GM23338 (cell line): ENCODE measurements at places on chromosomes 2 and 18.
A peak's percentile ranks its signal among the peaks of the same experiment; 100 is the strongest.

DNA sequence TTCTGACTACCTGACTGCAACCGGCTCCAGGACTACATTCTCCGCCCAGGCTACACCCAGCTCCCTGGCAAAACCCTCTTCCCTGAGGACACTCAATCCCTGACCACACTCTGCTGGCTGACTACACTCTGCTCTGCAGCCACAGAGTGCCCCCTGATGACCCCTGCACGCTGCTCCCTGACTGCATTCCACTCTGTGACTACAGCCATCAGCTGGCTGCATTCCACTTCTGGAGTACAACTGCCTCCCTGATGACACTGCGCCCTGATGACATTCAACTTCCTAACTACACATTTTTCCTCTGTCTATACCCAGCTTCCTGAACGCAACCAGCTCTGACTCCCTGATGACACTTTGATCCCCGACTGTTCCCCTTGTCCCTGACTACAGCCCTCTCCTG lies 71.3 kb upstream of the NRXN1 start:
- H3K27ac ChIP-seq = no peak overlapping the region
- no peaks in the 10 kb centered on the region for H3K36me3 ChIP-seq
- H3K4me3 ChIP-seq = no peak overlapping the region
- peak; percentile 74 for DNase-seq
- H3K4me1 ChIP-seq = peaks cover 6% of the 10 kb centered on the region; the same call in 1 of the 2 replicates
- H3K27me3 ChIP-seq = no peaks in the 10 kb centered on the region

- H3K36me3 ChIP-seq = peaks cover 12% of the 10 kb centered on the region
- no peak for DNase-seq
- H3K27ac ChIP-seq = no peak overlapping the region; the same call in 1 of the 2 replicates
- peaks cover 15% of the 10 kb centered on the region for H3K4me1 ChIP-seq
- H3K27me3 ChIP-seq = no peaks in the 10 kb centered on the region
- H3K4me3 ChIP-seq = no peak overlapping the region
Observed at GRCh38 chr2:216181953-216182461, 72.9 kb downstream of the XRCC5 start.

DNA sequence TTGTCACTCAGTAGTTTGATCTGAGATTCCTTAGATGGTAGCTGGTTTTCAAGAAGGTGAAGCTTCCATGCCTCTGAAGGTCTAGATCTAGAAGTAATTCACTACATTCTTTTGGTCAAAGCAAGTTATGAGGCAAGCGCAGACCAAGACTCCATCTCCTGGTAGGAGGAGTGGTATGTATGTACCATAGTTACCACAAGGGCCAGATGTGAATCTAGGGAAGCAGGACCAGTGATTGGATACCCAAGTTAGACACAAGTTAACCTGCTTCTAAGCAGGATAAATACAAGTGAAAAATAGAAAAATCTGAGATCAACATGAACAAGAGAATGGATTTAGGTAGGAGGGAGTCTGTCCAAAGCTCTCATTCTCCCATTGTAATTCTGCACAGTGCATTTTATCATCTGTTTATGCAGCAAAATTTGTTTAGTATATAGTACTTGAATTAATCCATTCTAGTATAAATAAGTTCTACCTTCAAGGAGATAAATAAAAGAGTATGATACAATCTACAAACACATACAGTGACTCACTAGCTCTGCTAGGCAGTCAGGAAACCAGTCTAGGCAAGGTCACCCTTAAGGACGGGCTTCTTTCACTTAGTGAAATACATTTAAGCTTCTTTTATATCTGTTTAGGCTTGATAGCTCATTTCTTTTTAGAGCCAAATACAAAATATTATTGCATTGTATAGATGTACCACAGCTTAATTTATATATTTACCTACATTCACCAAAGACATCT lies 14.2 kb upstream of the DOCK10 start:
- no peak overlapping the region for H3K4me3 ChIP-seq
- H3K4me1 ChIP-seq = no peaks in the 10 kb centered on the region
- no peak for DNase-seq
- H3K27me3 ChIP-seq = no peaks in the 10 kb centered on the region
- no peaks in the 10 kb centered on the region for H3K36me3 ChIP-seq

DNA sequence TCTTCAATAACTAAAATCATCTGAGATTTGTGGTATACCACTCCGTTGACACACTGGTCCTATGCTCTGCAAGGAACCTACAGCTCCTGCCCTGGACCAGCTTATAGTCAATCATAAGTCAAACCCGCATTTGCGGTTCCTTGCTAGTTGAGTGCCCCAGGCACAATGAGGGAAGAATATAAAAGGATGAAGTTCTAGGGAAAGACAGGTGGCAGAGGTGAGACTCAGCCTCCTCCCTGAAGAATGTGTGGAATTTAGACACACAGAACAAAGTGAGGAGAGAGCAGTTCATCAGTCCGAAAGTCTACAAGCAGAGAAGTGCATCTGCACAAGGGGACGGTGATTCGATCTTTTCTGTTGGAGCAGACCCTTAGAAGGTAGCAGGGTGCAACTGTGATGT lies 615.0 kb upstream of the FANCL start:
- 0 out of 2 replicates have a peak overlapping the region, but pooled peaks have one; percentile 16 for H3K27ac ChIP-seq
- H3K36me3 ChIP-seq = no peaks in the 10 kb centered on the region
- H3K27me3 ChIP-seq = no peaks in the 10 kb centered on the region
- no peak overlapping the region for H3K4me3 ChIP-seq
- peaks cover 13% of the 10 kb centered on the region for H3K4me1 ChIP-seq

DNA sequence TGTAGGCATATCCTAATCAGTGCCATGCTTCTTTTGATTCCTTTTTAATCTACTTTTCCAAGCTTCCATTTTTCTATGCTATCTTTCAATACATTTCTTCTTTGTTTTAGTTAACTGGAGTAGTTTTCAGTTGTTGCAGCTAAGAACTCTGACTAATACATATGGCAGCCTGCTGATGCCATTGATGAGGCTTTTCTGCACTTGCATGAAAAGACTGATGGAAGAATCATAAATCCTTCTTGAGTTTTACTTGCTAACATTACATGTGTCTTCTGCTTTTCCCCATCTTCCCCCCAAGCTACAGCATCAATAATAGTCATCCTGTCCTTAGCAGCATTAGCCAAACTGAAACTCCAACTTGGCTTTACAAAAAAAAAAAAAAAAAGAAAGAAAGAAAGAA lies 203.3 kb downstream of the LRP1B start:
- H3K27me3 ChIP-seq = no peaks in the 10 kb centered on the region
- H3K36me3 ChIP-seq = no peaks in the 10 kb centered on the region
- DNase-seq = no peak
- H3K4me1 ChIP-seq = peaks cover 8% of the 10 kb centered on the region; the same call in 1 of the 2 replicates
- no peak overlapping the region for H3K27ac ChIP-seq

DNA sequence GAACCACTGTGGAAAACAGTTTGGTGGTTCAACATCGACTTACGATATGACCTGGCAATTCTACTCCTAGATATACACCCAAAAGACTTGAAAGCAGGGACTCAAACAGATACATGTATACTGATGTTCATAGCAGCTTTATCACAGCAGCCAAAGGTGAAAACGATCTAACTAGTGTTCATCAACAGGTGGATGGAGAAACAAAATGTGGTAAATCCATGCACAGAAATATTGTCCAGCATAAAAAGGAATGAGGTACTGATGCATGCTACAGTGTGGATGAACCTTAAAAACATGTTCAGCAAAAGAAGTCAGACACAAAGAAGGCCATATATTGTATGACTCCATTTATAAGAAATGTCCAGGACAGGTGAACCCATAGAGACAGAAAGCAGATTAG lies 36.3 kb downstream of the MRO start:
- no peaks in the 10 kb centered on the region for H3K27me3 ChIP-seq
- no peaks in the 10 kb centered on the region for H3K36me3 ChIP-seq
- no peak overlapping the region for H3K4me3 ChIP-seq
- no peak for DNase-seq
- H3K4me1 ChIP-seq = 0 out of 2 replicates have a peak, but pooled peaks cover 3% of the 10 kb centered on the region

GRCh38 chr2:72846171-72847095 lies 20.6 kb upstream of the EXOC6B start:
- H3K4me3 ChIP-seq = no peak overlapping the region
- no peaks in the 10 kb centered on the region for H3K27me3 ChIP-seq
- DNase-seq = no peak
- H3K36me3 ChIP-seq = no peaks in the 10 kb centered on the region
- H3K4me1 ChIP-seq = peaks cover 3% of the 10 kb centered on the region; the same call in 1 of the 2 replicates
- H3K27ac ChIP-seq = no peak overlapping the region

GRCh38 chr2:64711252-64711800 lies 57.6 kb upstream of the SERTAD2 start:
- H3K27ac ChIP-seq = no peak overlapping the region
- H3K27me3 ChIP-seq = no peaks in the 10 kb centered on the region
- no peak overlapping the region for H3K4me3 ChIP-seq
- peaks cover under 1% of the 10 kb centered on the region; the same call in 1 of the 2 replicates for H3K4me1 ChIP-seq
- DNase-seq = no peak

GRCh38 chr18:31716362-31716761 lies 32.0 kb upstream of the B4GALT6 start:
- H3K27me3 ChIP-seq = no peaks in the 10 kb centered on the region
- H3K36me3 ChIP-seq = no peaks in the 10 kb centered on the region
- H3K4me3 ChIP-seq = no peak overlapping the region
- peaks cover 2% of the 10 kb centered on the region; the same call in 1 of the 2 replicates for H3K4me1 ChIP-seq
- H3K27ac ChIP-seq = no peak overlapping the region
- DNase-seq = no peak

GRCh38 chr2:111678651-111679050 lies 205.3 kb downstream of the ANAPC1 start:
- peaks cover 13% of the 10 kb centered on the region; the same call in 1 of the 2 replicates for H3K4me1 ChIP-seq
- H3K4me3 ChIP-seq = no peak overlapping the region
- H3K27me3 ChIP-seq = no peaks in the 10 kb centered on the region
- no peaks in the 10 kb centered on the region for H3K36me3 ChIP-seq
- no peak for DNase-seq

DNA sequence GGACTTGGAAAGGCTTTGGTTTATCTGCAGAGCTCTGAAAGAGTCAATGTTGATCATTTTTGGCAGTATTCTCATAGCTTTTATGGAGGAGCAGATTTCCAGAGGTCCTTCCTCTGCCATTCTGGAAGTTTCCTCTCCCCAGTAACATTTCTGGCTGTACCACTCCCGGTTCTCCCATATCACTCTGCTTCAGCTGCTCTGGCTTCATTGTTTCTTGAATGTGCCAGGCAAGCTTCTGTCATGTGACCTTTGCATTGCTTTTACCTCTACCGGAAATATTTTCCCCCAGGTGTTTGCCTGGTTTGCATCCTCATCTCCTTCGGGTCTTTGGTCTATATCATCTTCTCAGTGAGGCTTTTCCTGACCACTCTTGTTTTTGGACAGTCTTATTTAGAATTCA lies 12.4 kb downstream of the PCYOX1 start:
- DNase-seq = no peak
- peaks cover 13% of the 10 kb centered on the region for H3K36me3 ChIP-seq
- H3K27me3 ChIP-seq = no peaks in the 10 kb centered on the region
- H3K27ac ChIP-seq = no peak overlapping the region
- H3K4me1 ChIP-seq = no peaks in the 10 kb centered on the region

GRCh38 chr2:67289271-67289670 lies 107.9 kb upstream of the ETAA1 start:
- no peak overlapping the region for H3K27ac ChIP-seq
- H3K4me3 ChIP-seq = no peak overlapping the region

DNA sequence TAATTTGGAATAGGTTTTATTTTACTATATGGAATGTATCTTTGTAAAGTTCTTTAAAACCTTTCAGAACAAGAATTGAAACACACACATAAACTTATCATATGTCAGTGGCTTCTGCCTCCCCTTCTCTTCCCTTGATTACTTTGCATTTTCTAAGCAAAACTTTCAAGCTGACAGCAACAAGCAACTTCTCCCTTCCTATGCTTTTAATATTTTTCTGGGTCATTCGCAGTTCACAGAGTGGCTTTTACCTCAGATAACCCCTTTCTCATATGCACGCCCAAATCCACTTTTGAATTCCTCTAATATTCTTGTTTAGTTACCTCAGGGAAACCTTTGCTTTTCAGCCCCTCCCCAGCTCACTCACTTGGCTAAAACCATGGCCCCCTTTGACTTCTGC lies 36.7 kb upstream of the CDC42EP3 start:
- no peaks in the 10 kb centered on the region for H3K36me3 ChIP-seq
- 0 out of 2 replicates have a peak, but pooled peaks cover 4% of the 10 kb centered on the region for H3K4me1 ChIP-seq
- DNase-seq = no peak
- no peak overlapping the region for H3K4me3 ChIP-seq
- H3K27ac ChIP-seq = no peak overlapping the region

DNA sequence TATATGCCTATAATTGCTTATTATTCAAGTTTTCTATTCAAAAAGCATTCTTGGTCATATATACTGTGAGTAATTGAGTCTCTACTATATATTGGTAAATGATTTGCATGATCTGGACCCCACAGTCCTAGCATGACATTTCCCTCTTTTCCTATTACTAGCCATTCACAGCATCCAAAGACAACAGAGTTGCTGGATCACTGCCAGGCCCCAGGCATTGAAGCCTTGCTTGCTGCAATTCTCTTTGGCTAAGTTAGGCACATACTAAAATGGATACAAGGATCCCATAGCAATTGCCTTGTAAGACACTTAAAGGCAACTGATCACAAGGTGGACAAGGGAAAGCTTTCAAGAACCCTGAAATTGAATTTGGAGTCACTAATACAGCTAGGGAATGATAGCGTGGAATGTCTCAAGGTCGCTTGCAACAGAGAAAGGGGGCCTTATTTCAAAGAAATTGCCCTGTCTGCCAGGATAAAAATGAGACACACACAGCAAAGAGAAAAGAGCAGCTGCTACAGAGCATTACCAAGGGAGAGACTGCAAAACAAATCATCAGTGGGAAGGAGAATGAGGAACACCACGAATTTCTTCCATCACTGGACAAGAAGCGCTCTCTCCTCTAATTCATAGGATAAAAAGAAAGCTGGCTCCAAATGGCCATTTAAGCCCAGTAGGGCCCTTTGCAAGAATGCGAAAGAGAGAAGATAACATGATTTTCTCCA lies 77.1 kb upstream of the EPHA4 start:
- H3K4me3 ChIP-seq = no peak overlapping the region
- no peak for DNase-seq
- H3K27ac ChIP-seq = no peak overlapping the region
- H3K36me3 ChIP-seq = no peaks in the 10 kb centered on the region

DNA sequence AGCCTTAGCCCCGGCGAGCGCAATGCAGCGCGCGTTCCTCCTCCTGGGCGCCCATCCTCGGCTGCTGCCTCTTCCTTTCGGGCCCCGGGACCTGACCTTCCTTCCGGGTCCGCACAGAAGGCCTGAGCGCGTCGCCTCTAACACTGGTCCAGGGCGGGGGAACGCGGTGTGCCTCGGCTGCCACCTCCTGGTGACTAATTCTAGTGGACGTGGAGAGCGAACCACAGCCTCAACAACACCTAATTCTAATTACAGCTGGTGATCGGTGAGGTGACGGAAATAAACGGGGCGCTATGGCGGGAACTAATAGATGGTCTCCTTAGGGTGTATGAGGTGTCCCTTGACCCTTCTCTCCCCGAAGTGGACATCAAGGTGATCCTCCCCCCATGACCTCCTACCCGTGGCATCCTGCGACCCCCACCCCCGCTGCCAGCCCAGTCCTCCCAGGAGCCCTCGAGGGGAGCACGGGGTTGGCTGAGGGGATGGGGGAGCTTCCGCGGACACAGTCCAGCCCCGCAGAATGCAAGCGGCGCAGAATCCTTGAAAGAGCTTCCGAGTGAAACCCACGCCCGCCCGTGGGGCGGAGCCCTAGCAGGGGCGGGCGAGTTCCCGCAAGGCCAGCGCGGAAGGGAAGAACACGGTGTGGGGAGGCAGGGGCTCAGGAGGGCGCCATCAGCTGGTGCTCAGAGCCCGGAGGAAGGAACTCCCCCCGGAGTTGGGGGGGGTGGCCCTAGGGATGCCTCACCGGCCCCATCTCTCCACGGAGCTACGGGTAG lies 12.8 kb upstream of the HMSD start:
- H3K4me3 ChIP-seq = peak overlapping the region; percentile 77
- H3K27me3 ChIP-seq = peaks cover 41% of the 10 kb centered on the region
- H3K4me1 ChIP-seq = no peaks in the 10 kb centered on the region; the same call in 1 of the 2 replicates
- no peak overlapping the region for H3K27ac ChIP-seq
